ENCODE measurements at places on chromosomes 2 and 18.

- no peak for DNase-seq
Observed at GRCh38 chr2:240902615-240903041, 3.5 kb upstream of the CROCC2 start.

- no peak for DNase-seq
Observed at GRCh38 chr2:219954331-219954730, 326.9 kb downstream of the SLC4A3 start.

DNA sequence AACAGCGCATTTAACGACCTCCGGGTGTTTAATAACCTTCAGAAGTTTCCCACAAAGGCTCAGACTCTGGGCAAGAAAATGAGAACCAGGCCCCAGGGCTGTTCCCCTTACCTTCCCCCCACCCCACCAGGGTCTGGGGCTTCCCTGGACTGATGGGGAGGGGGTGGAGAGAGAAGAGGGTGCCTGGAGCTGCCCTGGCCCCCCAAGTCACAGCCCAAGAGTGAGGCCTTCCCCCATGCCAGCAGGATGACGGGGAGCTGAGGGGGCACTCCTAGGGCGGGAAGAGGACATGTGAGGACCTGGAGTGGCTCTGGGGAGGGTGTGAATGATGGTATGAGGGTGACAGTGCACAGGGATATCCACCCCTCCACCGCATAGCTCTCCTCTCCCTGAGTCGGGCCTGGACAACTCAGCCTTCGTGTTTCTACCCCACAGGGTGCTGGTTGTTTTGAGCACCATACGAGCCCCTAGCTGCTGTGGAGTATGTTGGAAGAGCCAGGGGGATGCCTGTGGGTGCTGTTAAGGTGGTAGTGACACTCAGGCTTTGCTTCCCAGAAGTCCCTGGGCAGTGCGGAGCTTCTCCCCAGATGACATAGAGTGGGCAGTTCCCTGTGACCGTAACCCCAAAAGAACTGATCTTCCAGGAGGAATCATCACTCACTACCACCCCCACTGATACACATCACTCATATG is 3.9 kb downstream of the PKDCC start:
- DNase-seq, result no peak

GRCh38 chr2:214193943-214194342 is 216.9 kb upstream of the VWC2L start:
- no peak for DNase-seq

GRCh38 chr18:77262643-77263465 is 13.2 kb downstream of the GALR1 start:
- no peak for DNase-seq

DNA sequence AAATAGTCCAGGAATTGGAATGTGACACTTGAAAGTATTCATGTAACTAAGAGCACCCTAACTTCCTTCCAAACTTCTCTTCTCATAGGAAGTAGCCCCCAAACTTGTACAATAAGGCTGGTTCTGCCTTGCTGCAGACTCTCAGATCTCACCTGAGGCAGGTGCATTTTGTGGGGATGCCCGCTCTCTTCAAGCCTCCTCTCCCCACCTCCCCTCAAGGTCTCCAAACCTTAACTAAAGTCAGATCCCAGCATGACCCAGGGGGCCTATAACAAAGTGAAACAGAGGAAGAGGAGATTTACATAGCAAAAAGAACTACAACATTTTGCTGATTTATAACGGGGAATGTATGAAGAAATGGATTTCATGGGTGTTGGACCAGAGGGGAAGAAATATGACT is 23.6 kb downstream of the CDKL4 start:
- DNase-seq, result no peak

DNA sequence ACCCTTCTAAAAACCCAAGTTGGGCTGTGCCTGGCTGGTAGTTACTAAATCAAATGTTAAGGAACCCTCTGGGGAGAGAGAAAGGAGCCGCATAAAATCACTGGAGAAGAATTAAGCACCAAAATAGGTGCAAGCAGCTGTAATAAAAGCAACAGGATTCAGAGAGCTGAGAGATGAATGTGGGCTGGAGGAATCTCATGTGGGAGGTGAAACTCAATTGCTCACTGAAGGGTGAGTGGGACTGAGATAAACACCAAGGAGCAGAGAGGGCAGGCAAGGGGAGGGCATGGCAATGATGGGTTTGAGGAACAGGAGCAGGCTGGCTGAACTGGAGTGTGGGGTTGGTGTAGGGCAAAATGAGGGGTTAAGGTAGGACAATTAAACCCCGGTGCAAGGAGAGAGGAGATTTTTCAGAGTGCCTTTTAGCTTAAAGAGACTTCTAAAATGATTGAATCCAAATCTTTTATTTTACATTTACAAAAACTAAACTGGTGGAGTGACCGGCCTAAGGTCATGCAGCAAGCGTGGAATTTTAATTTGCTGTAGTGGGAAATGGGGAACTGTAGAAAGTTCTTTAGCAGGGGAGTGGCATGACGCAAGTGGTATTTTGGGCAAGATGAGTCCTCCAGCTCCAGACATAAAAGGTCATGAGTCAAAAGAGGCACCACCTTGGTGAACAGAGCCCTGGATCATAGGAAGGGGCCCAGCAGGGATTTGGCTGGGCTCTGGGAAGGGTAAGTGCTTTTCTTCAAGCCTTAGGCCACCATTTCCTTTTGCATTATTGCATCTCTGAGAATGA is 10.5 kb downstream of the PLB1 start:
- no peak for DNase-seq

- DNase-seq, result no peak
Observed at GRCh38 chr2:232634206-232635150, 1.1 kb downstream of the EFHD1 start.

- DNase-seq, result no peak
Observed at GRCh38 chr18:44723411-44723810, 42.7 kb downstream of the SETBP1 start.

DNA sequence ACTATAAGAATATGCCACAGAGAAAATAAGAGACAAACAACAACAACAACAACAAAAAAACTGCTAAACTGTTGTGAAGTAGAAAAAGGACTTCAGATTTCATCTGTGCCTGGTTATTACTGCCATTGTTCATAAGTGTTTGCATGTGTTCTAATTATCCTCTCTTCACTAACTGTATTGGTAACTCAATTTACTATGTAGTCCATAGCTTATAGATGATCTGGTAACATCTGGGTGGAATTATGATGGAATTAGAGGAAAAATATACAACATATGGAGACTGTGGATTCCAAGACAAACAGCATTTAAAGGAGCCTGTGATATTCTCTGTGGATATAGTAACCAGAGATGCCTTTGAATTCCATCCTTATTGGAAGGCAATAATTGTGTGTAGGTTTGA is 1891.5 kb upstream of the PIK3C3 start:
- no peak for DNase-seq

- no peak for DNase-seq
Observed at GRCh38 chr2:158559252-158559651, 102.5 kb downstream of the PKP4 start.

- no peak for DNase-seq
Observed at GRCh38 chr2:7281231-7282201, 364.3 kb downstream of the RNF144A start.

DNA sequence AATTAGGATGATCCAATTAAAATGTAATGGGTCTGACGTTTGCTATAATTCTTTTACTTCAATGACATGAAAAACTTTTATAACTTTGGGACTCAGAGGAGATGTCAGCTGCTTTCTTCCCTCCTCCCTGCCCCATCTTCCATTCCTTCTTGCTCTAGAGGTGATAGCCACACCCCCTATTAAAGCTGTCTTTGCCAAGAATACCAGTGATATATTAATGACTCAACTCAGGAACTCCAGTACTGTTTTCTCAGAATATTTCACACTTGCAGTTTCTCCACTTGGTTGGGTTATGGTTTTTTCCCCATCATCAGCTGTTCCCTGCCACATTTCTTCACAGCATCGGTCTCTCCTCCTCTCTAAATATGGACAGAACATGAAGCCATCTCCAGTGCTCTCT is 184.0 kb downstream of the KCNE4 start:
- DNase-seq, result no peak
